ENCODE measurements at places on chromosomes 1 and 21.

- no peak for DNase-seq
Observed at GRCh38 chr21:38815060-38815405, 9.3 kb downstream of the ETS2 start.

- DNase-seq: no peak
Observed at GRCh38 chr1:46174448-46175231, at the start of gene TSPAN1. Gene TSPAN1, plus strand, starts transcription at chr1:46175087. Its CDS starts 6,021 bp downstream, at chr1:46181108.

DNA sequence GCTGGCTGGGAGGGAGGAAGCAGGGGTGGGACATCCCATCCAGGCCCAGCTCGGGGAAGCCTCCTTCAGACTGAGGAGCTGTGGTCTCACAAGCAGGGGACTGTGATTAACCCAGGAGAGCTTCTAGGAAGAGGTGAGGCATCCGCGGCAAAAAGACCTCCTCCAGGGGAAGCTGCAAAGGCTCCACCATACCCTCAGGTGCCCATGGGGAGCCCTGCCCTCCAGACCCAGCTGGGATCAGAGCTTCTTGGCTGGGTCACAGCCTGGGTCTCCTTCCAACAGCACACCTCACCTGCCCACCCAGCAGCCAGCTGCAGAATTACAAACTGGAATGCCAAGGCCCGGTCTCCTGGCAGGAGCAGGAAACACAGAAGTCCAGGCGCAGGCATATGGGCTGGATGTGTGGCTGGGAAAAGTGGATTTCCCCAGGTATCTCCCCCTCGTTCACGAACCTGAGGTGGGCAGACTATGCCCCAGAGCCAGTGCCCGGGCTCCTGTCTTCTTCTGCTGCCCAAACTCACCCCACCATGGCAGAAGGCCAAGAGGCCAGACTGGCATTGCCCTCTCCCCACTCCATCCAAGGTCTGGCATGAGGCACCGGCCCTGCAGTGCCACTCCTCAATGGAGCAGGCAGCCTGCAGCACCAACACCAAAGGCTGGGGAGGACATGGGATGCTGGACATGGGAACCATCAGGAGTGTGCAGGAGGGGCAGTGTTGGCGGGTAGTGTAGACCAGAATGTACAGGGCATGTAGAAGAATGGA, 15.4 kb upstream of the ARF1 start:
- DNase-seq: no peak

DNA sequence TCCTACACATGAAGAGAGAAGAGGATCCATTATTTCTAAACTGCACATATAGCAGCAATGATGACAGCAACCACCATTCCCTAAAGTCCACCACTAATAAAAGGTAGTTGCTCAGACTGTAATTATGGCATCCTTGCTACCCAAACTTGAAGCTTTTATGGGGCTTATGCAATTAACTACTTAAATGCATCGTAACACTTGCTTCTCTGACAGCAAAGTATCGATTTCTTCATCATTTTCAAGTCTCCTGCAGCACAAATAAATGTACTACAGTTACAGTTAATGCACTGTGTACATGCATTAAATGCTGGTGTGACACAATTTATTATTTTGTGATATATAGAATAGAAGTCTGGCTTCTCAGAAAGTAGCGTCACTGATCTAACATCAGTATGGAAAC, 241.7 kb downstream of the USH2A start:
- DNase-seq: no peak

DNA sequence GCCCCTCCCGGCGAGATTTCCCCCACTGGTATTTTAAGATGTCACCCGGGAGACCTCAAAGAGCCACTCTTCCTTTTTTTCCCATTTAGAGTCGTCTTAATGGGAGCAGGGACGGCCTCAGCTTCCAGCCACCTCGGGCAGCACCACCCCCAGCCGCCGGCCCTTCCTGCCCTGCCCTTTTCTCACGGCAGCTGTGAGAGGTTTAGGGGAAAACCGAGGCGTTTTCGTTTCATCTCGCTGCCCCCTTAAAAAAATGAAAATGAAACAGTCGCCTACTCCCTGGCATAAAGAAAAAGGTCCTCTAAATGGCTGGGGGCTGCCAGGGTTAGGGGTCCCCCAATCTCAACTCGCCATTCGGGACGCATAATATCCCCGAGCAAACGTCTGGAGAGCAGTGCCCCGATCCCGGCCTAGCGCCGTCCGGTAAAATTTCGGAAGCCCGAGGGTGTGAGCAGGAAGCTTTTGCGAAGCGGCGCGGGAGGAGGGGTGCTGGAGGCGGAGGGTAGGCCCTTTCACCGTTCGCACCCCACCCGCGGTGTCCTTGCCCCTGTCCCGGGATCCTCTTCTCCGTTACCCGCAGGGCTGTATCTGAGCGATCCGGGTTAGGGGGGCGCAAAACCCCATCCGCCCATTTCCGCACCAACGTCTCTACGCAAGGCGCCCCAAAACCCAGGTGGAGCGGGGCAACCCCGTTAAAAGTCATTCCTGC, 1.2 kb downstream of the RUNX3 start:
- no peak for DNase-seq

GRCh38 chr1:94931254-94931841, 4.4 kb upstream of the CNN3 start:
- no peak for DNase-seq

All from SHP77 (cell line).